ENCODE measurements at places on chromosomes 7 and 10.

DNA sequence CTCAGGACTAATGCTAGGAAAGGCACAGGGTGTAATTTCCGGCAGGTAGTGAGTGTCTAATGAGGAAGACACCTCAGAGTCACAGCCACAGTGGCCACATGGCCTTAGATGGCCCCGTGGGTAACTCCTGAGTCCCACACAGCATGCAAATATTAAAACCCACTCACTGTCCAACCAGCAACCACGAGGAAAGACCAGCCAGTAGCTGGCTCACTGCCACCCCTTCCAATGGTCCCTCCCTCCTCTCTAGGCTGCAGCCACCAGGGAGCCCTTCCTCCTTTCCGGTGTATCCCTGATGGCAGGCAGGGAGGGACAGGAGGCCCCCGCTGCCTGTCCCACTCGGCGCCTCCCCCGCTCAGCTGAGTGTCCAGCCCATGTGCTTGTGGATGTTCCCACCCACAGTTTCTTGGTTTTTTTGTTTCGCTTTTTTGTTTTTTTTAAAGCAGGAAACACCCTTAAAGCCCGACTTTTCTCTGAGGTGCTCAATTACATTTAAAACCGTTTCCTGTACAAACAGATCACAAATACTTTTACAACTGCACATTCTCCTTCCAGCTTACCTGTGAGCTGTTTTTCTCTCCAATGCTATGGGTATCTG, 9.2 kb downstream of the BNIP3 start:
- no peak for DNase-seq

DNA sequence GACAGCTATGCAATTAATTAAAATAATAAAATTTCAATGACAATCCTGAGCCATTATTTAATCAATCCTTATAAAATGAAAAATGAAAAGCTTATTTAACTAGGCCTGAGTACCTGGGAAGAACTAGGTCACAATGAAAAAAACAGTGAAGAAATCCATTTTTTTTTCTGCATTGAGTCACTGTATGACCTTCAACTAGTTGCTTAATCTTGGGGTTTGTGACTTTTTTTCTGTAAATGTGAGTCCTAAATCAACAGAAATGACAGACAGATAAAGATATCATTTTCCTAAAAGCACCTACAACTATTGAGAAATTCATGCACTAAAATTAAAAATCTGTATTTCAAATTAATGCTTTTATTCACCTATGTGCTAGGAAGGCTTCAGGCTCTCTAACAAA, 96.8 kb downstream of the TMEM26 start:
- no peak for DNase-seq

- peak; percentile 19 for DNase-seq
Measured at GRCh38 chr7:130814778-130815335, 80.8 kb upstream of the KLF14 start.

- no peak for DNase-seq
Measured at GRCh38 chr10:69577268-69578232, 4.3 kb upstream of the NEUROG3 start.

GRCh38 chr10:64731016-64731415, 1209.8 kb downstream of the REEP3 start:
- no peak for DNase-seq

DNA sequence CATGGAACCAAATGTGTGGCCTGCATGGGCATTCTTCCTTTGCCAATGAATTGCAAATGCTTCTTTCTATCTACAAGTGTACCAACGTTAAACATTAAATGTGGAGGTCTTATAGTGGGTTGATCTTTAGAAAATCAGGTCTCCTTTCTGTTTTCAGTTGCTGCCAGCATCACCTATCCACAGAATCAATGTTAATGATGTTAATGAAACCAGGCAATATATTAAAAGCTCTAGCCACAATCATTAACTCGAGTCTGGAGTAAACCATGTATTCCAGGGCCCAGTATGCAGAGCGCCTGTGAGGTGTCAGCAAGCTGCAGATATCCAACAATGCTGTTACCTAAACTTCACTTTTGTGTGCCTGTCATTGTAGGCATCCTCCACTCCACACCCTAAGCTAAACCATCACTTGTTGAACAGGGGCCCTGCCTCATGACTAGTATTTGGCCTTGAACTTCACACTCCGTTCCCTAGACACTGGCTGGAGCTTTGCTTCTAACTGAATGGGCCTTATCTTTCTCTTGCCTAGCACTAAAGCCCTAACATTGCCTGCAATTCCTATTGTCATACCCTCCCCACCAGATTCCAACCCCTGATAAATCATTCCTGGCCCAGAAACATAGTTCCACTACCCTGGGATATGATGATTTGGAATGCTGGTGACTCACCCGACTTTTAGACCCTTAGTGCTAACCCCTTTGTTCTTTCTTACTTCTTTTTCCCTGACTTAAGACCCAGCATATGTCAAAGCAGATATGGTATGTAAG, 24.3 kb upstream of the ITGB8 start:
- DNase-seq = no peak

- DNase-seq = no peak
Measured at GRCh38 chr7:69599286-69599954, 1.1 kb downstream of the AUTS2 start.

DNA sequence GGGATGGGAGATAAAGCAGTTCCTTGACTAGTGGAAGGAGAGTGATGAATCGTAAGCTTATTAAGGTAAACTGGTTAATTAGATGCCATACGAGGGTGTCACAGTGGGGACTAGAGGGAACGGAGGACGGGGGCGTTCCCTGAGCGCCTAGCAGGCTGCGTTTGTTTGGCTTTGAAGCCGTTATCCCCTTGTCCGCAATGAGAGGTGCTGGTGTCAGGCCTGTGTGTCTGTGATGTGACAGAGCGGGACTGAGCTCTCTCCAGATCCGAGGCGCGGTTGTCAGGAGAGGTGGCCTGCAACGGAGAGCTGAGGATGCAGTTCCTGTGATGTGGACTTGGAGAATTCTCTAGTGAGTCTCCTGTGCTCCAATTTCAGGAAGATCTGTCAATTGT, 60.0 kb upstream of the PRPS1L1 start:
- DNase-seq = no peak

- DNase-seq = no peak
Measured at GRCh38 chr10:62159351-62159750, 109.3 kb downstream of the RTKN2 start.

- no peak for DNase-seq
Measured at GRCh38 chr10:50572017-50572491, 51.7 kb downstream of the SGMS1 start.

GRCh38 chr7:46812101-46812675, 769.7 kb downstream of the TNS3 start:
- peak; percentile 12 for DNase-seq

- no peak for DNase-seq
Measured at GRCh38 chr7:30678805-30679204, 3.5 kb downstream of the CRHR2 start.

- no peak for DNase-seq
Measured at GRCh38 chr7:22597844-22598243, 97.9 kb upstream of the STEAP1B start.

GRCh38 chr7:21480693-21481403, 53.0 kb downstream of the SP4 start:
- no peak for DNase-seq

DNA sequence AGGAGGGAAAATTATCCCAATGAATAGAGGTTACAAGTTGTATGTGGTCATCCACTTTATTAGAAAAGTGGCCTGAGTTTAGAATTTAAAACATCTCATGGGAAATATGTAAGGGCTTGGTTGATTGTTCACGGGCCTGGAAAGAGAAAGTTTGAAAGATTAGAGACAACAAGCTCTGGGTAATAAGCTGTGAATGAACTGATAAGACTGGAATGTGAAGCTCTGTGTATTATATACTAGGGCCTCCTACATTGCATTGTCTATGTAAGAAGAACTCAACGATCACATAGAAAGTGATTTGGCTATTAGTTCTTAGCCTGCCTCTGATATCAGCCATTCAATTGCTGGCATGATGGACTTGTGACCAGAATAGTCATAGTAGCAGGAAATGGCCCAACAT, 199.2 kb upstream of the MAGI2 start:
- no peak for DNase-seq

DNA sequence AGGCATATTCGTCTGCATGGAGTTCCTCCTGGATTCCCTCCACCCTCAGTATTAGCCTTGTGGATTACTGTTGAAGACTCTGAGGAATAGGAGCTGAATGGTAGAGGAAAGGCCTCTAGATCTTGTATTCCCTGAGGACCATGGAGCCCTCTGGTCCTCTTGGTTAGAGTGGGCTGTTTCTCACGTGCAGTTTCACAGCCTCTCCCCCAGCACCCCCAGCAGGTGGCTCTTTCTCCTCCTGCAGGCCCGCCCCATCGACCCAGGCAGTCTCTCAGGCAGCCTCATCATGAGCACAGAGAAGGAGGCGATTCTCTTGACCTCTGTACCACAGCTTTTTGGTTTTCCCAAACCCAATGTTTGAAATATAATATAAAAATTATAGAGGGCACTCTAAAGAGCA, 102.0 kb downstream of the WNT2 start:
- DNase-seq = no peak

DNA sequence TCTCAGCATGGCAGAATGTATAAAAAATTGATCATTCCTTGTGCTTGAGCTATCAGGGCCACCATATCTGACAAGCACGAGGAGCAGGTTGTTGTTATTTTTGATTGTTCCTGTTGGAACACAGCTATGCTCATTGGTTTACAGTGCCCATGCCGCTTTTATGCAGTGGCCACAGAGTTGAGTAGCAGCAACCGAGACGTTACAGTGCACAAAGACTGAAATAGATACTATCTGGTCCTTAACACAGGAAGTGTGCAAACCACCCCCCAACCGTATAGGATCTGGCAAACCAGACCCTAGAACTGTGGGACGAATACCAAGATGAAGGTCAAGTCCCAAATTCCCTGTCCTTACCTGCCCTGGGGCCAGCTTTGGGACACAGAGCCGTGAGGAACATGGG, 216.6 kb downstream of the KLF6 start:
- no peak for DNase-seq

- no peak for DNase-seq
Measured at GRCh38 chr10:47337310-47337709, 10.9 kb upstream of the RBP3 start.
